Stimulated activated CD8-positive, alpha-beta memory T cell treated with anti-CD3 and anti-CD28 coated beads, Interleukin-7, amount 100 ng/mL, for 24 hours (primary cell): ENCODE measurements at places on chromosomes 16 and 17.

- DNase-seq = no peak
These were observed 21.5 kb downstream of the PHF12 start for GRCh38 chr17:28929787-28930186.

DNA sequence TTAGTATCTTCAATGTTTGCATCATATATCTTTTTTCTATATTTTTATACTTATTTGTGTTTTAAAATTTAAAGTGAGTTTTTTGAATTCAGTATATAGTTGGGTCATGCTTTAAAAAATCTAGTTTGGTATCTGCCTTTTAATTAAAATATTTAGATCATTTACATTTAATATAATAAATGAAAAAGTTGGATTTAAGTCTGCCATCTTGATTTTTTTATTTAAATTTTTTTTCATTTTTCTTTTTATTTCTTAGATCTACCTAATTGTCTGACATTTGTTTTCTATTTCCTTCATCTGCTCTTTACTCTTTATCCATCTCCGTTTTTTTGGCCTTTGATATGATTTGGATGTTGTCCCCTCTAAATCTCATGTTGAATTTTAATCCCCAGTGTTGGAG, 50.0 kb upstream of the N4BP1 start:
- no peak for DNase-seq

GRCh38 chr16:88377961-88378360, 4.8 kb upstream of the ZNF469 start:
- no peak for DNase-seq

DNA sequence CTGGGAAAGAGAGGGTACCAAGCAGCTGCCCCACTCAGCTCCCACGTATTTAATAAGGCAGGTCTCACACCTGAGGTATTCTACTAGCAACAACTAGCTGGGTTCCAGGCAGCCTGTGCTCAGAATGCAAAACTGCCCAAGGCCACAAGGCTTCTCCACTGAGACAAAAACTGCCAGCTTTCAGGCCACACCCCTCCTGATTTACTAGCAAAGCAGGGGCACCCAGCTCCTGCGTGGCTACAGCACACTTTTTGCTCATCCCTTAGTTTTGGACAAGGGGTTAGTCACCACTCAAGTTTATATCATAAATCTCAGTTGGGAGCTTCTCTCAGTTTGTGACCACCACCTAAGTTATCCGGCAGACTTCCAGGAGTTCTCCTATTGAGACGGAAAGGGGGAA, 494.6 kb downstream of the CDH11 start:
- no peak for DNase-seq

GRCh38 chr17:44908761-44909326, 6.5 kb downstream of the GFAP start:
- no peak for DNase-seq

DNA sequence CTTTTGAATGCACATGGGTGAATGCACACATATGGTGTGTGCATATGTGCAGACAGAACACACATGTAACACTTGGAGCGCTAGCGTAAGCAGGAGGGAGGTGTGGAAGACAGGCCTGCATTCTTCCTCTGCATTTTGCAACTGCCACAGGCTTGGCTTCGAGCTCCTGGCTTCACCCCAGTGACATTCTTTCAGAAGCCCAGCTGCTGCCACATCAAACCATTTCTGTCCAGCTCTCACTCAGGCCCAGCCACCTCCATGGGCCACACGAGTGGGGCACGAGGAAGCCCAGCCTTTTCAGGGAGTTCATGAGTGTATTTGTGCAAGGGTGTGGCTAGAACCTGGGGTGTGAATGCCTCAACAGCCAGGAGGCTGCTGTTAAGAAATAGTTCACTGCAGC, 18.8 kb downstream of the LGALS3BP start:
- DNase-seq = no peak

DNA sequence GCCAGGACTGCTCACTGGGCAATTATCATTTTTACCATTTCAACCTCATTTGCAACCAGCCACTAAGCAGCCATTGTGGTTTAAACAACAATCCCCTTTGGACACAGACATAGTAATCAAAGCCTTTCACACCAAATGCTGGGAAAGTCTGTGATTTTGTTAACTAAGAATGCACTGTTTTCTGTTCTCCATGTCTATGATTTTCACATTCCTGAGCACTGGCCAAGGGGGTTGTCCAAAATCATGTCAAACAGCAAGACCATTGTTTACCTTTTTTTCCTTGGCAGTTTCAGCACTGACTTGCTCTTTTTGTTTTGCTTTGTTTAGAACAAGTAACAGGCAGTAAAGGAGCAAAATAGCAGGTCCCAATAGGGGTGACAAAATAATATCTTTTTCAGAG, 106.3 kb upstream of the SIAH1 start:
- DNase-seq = no peak

DNA sequence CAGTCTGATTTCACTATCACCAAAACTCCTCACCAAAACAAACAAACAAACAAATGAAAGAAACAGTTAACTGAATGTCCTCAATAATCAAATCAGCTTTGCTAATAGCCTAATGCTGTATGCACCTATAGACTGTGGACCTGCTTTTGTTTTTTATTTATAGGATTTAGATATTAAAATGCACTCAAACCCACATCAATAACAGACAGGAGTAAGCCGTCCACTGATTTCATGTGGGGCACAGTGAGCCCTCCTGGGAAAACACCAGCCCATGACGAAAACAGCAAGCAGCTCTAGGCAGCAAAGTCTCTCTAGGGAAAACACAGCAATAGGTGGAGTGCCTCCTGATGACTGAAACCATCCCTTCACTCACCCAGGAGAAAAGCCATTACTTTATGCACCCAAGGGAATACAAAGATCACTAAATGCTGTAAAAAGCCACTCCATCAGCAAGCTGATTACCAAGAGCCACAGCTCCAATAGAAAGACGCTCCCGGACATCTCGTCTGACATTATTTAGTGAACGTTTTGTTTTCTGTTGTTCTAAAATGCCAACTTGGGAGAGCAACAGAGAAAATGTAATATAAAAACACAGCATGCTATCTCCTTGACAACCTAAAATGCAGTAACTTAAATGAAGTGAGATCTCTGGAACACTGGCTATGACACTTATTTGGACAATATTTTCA, 47.8 kb downstream of the ANKFY1 start:
- DNase-seq = no peak

DNA sequence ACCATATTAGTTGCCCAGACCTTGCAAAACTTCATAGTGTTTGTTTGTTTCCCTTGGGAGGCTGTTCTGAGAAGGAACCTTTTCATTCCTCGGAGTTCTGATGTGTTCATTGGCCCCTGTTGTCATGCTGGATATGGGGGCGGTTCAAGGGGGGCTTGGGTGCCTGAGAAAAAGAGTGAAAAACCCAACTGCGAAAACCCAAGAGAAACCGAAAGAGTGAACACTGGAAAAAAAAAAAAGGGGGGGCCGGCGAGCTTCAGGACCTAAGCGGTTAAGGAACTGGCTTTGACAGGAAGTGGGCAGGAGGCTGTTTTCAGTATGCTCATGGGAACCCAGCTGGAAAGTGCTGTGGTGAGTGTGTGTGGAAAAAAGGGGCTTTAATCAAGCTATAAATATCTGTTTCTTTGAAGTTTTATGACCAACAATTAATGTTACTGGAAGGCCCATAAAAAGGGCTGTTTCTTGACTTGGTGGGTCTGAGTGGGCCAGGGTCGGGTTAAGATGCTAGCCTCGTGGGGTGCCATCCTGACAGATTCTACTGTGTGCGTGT, 510.7 kb downstream of the MAF start:
- peak; percentile 38 for DNase-seq

- no peak for DNase-seq
These were observed 977 bp upstream of the CA10 start for GRCh38 chr17:52159246-52160135.

GRCh38 chr17:45397796-45398195, 34.9 kb downstream of the ARHGAP27 start:
- no peak for DNase-seq

DNA sequence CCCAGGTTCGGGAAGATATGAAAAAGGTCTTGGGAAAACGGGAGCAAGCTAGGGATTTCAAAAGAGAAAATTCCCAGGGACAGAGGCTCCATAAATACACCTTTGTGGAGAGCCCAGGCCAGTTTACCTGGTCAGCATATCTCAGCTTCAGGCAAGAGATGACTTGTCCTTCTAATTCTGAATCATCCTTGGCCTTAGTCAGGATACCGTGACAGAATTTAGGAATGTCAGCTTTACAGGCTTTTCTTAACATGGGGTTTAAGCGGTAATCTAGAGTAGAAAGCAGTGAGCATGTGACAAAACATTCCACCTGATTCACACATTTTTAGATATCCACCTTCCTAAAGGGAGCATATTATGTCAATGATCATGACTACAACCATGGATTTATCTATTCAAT, 41.1 kb upstream of the CLEC18B start:
- DNase-seq = no peak

- DNase-seq = no peak
These were observed 145.7 kb upstream of the IRX3 start for GRCh38 chr16:54431997-54432896.

DNA sequence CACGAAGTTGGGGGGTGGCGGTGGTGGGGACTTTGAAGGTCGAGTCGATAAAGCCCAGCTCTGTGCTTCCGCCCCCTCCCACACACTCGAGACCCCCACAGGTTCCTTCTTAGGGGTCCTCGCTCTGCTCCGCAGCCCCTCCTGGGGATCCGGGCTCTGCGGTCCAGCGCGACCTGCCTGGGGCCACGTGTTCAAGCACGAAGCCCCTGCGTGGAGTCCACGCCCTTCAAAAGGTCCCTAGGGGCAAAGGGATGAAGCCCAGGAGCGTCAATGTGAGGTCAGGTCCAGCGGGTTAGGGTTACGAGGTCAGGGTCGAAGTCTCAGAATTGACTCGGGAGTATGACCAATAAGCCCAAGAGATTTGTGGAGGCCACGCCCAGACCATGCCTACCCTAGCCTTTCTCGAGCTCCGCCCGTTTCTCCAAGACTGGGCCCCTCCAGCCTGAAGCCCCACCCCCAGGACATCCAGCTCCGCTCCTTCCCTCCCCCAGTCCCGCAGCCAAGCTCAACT, 786 bp upstream of the CACNA1G start:
- no peak for DNase-seq

- no peak for DNase-seq
These were observed 5.5 kb downstream of the SPAG9 start for GRCh38 chr17:51115179-51115578.

DNA sequence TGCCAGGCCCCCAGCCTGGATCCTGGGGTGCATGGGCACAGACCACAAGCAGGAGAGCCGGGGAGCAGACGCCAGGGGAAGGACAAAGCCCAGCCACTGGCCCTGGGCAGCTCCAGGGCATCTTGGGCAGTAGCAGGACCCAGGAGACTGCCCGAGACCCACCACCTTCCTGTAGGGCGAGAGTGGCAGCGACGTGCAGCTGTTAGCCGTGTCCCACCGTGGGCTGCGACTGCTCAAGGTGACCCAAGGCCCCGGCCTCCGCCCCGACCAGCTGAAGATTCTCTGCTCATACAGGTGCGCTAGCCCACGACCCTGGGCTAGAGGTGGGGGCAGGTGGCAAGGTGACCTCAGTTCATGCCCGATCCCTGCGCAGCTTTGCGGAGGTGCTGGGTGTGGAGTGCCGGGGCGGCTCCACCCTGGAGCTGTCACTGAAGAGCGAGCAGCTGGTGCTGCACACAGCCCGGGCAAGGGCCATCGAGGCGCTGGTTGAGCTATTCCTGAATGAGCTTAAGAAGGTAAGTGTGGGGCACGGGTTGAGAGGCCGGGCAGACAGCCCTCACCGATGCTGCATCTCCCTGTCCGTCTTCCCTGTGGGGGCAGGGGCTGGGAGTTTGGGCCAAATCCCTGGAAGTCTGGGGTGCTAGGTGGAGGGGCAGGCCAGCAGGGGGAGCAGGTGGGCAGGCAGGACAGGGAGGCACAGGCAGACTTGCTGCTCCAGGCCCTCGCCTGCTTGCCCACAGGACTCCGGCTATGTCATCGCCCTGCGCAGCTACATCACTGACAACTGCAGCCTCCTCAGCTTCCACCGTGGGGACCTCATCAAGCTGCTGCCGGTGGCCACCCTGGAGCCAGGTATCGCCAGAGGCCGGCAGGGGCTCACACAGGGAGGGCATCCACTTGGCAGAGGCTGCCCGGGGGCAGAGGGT, 13.5 kb upstream of the SMIM5 start:
- no peak for DNase-seq

DNA sequence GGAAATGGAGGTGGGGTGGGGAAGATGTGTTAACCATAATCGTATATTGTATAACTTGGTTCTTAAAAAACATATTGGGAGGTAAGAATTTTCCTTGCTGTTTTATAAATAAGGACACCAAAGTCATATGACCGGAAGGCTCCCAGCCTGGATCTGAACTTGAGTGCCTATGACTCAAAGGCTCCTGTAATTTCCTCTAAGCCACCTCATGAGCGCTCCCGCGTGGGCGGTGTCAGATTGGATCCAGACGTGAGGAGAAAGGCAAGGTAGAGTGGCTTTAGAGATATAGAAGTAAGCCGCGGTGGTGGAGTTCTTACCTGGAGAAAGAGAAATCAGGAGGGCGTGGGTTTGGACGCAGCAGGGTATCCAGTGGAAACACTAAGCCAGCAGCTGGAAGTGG, 196.2 kb upstream of the NLRP1 start:
- no peak for DNase-seq

GRCh38 chr16:14063618-14064581, 7.2 kb upstream of the MRTFB start:
- DNase-seq = no peak

DNA sequence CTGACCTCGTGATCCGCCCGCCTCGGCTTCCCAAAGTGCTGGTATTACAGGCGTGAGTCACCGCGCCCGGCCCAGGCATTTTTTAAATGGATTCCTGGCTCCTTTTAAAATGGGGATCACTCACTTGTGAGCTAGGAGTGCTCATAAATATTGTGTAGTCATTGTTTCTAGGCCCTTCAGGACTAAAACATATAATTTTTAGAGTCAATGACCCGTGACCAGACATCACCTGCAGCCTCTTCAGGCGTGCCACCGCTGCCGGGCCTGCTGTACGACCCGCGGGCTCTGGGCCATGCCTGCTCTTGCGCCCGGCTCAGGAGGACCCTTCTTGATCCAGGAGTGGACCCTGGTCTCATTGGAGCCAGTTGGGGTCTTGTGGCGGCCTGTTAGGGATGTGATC, 30.8 kb downstream of the EFCAB5 start:
- DNase-seq = no peak

GRCh38 chr17:69254187-69254586, 25.6 kb upstream of the ABCA10 start:
- no peak for DNase-seq

DNA sequence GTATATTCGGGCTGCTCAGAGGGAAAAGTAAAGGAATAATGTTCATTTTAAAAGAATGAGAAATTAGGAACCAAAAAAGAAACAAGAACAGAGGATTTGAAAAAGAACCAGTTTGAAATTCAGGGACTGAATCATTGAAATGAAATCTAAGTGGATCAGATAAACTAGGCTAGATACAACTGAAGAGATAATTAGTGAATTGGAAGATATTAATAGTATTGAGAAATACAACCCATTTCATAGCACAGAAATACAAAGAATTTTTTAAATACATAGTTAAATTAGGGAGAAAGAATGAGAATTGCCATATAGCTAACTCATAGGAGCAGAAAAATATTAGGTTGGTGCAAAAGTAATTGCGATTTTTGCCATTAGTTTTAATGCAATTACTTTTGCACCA, 117.3 kb upstream of the NOL11 start:
- no peak for DNase-seq
